ENCODE measurements at places on chromosomes 1 and 21.

DNA sequence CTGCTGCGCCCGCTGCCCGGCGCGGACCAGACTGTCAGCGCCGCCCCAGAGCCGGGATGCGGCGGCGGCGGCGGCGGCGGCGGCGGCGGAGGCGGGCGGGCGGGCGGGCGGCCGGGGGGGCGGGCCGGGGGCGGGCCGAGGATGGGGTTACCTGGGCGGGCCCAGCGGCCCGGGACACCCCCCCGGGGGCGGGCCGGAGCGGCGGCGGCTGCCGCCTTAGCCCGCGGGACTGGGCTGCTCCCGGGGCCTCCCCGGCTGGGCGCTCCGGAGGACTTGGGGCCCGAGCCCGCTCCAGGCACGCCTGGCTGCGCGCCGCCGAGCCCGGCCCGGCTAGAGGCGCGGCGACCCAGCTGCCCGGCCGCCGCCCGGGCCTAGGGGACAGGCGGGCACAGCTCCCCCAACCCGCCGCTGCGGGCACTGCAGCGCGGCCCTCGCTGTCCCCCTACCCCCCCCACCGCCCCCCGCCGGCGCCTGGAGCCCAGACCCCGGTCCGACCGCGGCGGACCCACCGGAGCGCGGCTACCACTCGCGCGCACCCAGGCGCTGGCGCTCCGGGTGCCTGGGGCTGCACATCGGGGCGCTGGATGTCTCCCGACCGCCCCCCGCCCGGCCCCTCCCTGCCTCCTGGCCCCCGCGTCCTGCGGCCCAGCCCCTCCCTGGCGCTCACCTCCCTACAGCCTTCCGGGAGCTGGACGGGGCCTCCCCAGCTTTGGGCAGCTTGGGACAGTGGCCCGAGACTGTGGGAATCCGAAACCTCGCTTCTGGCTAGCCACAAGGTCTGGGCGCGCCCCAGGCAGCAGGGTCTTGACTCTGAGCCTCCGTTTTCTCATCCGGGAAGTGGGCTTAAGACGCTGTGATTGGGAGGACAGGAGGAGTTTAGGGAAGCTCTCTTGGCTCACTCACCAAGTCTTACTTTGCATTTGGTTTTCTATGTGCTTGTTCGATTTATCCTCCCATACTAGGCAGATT, at the start of gene WNT4:
TSS of gene WNT4 (minus strand) at position 33 of the 969 bp plus-strand sequence. CDS start 175 bp downstream, outside the sequence.
- peak; percentile 10 for DNase-seq

DNA sequence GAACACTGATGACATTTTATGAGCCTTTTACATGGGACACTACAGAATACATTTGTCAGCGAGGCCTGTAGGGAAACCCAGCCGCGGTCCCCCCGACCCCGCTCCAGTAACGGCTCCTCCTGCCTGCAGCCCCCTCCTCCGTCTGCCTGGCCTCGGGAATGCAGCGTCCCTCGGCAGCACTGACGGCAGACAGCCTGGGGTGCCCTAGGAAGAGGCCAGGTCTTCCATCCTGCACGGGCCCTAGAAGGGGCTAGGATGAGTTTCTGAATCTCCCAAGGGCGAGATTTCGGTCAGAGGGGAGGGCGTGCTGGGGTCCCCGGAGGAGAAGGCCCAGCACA, 8.4 kb downstream of the SAMD11 start:
- DNase-seq, result no peak

GRCh38 chr1:159821171-159821867, 5.4 kb upstream of the SLAMF8 start:
- no peak for DNase-seq

DNA sequence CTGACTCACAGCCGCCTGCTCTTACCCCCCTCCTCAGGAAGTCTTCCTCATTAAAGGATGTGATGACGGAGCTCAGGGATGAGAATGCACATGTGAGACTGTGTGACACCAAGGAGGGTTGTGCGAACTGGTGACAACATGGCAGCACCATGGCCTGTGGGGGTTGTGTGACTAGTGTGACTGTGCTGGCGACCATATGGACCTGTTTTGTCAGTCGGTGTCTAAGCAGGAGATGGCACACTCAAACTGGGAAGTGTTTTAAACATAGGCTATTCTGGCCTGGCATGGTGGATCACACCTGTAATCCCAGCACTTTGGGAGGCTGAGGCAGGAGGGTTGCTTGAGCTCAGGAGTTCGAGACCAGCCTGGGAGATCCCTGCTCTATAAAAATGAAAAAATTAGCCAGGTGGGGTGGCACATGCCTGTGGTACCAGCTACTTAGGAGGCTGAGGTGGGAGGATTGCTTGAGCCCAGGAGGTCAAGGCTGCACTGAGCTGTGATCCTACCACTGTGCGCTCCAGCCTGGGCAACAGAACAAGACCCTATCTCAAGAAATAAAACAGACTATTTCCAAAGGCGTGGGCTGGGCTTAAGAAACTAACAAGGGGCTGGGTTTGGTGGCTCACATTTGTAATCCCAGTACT, 7.4 kb downstream of the TRNP1 start:
- DNase-seq, result no peak

DNA sequence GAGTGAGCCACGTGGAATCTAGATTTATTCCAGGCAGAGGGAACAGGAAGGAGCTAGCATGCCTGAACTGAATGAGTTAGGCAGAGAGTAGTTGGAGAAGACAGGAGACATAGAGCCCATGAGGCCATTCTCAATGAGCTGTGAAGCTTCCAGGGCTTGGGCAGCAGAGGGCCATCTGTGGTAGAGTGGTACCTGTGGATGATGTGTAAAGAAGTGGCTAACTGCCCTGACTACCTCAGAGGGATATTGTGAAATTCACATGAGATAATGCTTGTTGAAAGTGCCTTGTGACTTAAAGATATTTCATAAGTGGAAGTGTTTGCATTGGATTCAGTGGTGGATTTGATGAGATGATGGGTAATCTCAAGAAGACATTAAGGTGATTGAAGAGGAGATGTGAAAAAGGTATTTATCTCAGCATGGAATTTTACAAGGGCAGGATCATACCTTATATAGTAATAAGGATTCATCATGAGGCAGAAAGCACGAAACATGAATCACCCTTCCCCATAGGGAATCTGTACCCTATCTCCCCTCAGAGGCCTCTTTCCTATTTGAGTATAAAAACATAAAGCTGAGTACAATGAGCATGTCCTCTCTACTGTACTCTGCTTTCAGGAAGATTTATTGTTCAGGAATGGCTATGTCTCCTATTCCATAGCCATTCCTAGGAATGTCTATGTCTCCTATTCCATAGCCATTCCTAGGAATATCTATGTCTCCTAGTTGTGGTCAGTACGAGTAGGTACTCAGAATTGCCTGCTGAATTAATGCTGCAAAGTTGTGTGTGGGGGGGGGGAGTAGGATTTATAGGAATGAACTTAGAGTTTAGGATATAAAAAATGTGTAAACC, 146.8 kb downstream of the PAPPA2 start:
- no peak for DNase-seq

DNA sequence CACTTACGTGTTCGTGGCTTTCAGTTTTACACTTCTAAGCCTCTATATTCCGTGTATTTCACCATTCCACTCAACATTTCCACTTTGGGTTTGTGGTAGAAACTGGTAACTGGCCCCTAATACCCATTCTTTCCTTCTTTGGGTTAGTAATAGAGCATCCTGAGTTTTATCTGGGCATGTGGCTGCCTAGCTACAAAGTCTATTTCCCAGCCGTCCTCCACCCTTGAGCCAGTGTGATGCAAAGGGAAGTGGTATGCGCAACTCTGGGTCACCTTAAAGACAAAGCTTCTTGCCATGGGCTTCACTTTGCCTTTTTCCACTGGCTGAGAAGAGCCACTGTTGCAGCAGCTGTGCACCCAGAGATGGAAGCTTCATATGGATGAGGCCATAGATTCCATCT, 73.9 kb downstream of the LAMC2 start:
- no peak for DNase-seq

DNA sequence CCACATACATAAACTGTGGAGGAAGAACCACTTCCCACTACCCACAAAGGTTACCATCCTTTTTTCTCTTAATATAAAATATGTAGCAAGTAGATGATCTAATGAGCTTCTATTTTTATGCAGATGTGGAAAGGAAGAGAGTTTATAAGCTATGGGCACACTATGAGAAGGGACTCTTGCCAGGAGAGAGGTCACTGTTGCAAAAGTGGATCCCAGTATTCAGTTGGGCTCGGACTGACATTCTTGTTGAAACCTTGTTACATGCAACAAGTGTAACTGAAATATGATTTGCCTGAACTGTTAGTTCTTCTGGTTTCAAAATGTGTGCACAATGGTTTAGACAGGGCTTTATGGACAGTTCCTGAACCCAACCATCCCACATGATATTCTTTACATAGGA, 397.4 kb upstream of the PKN2 start:
- no peak for DNase-seq

- no peak for DNase-seq
Observed at GRCh38 chr1:4755301-4755845, 101.0 kb downstream of the AJAP1 start.

- DNase-seq, result no peak
Observed at GRCh38 chr1:199549421-199549820, 478.1 kb upstream of the NR5A2 start.

GRCh38 chr1:150162582-150162861, 12.8 kb downstream of the PLEKHO1 start:
- no peak for DNase-seq

- DNase-seq, result no peak
Observed at GRCh38 chr1:87106144-87106543, 191.7 kb downstream of the HS2ST1 start.

GRCh38 chr21:16216288-16216962, 486.6 kb downstream of the USP25 start:
- DNase-seq, result no peak

GRCh38 chr1:151047591-151047924, at the start of gene C1orf56:
C1orf56 (plus strand) TSS chr1:151047751; CDS start chr1:151047848, 97 bp downstream.
- DNase-seq, result peak; percentile 55

- DNase-seq, result no peak
Observed at GRCh38 chr1:150178548-150178947, 28.8 kb downstream of the PLEKHO1 start.

GRCh38 chr1:243270097-243270864, 14.4 kb downstream of the SDCCAG8 start:
- no peak for DNase-seq

DNA sequence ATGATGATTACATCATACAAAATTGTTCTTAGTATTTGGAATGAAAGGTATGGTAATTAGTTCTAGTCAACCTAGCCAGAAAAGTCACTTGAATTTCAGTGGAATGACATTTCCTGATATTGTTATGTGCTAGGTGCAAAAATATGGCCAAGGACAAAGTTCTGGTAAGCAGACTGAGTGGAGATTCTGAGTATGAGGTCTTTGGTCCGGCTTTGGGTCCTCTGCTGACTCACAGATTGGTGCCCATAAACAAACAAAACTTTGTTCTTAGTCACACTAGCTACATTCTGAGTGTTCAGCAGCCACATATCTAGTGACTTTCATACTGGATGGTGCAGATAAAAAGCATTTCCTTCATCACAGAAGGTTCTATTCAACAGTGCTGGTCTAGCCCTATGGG, 206.1 kb downstream of the ZNF648 start:
- DNase-seq, result no peak

GRCh38 chr1:156104065-156104810, 10.3 kb upstream of the LMNA start:
- DNase-seq, result peak; percentile 70

- no peak for DNase-seq
Observed at GRCh38 chr1:42952303-42953001, 6.2 kb downstream of the SLC2A1 start.

GRCh38 chr1:164755690-164756089, 196.7 kb downstream of the PBX1 start:
- no peak for DNase-seq

GRCh38 chr21:26096494-26097371, 73.8 kb downstream of the APP start:
- no peak for DNase-seq

DNA sequence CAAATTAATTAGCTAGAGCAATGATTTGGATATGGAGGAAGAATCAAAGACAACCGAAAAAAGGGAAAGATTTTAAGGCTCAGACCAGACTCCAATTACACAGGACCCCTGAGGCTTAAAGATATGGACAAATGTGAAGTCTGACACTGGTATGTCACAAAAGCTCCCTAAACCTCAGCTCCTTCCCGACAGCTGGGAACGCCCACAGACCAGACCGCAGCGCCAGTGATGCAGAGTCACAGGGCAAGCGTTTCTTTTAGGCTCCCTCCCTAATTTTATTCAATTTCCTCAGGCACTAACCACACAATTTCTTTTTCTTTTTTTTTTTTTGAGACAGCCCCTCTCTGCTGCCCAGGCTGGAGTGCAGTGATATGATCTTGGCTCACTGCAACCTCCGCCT, 40.2 kb downstream of the NID1 start:
- DNase-seq, result no peak

DNA sequence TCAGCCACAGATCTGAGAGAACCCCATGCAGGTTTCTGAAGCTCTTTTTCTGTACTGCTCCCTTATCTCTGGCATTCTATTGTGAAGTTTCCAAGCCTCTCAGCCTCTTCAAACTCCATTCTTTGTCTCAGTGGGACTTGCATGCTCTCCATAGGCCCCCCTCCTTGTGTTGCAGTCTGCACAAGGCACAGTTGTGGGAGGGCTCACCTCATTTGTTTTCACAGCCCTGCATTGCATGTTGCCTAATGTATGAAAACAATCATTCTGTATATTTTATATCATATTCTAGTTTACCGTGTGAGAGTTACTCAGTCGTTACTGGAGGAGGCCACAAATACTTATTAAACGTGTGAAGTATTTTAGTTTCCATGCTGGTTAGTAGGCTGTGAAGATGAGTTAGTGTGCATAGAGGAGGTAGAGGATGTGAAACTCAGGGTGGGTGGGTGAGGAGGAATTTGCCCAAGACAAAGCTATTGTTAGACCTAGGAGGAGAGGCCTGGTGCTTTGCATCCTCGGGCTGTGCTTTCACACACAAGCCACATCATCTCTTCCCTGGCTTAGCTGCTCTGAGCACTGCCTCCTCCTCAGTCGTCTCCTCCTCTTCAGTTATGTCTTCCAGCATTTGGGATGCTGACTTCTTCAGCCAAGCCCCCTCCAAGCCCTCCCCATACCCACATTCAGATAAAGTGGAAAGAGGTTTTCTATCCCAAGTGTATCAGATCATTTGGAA, 7.8 kb upstream of the CHI3L2 start:
- no peak for DNase-seq

- DNase-seq, result no peak
Observed at GRCh38 chr1:18951818-18952391, 4.6 kb downstream of the IFFO2 start.

GRCh38 chr1:219909476-219909875, 18.9 kb downstream of the SLC30A10 start:
- DNase-seq, result no peak

- no peak for DNase-seq
Observed at GRCh38 chr1:218468711-218469110, 123.6 kb downstream of the TGFB2 start.

- no peak for DNase-seq
Observed at GRCh38 chr1:230083746-230084407, 16.8 kb downstream of the GALNT2 start.

DNA sequence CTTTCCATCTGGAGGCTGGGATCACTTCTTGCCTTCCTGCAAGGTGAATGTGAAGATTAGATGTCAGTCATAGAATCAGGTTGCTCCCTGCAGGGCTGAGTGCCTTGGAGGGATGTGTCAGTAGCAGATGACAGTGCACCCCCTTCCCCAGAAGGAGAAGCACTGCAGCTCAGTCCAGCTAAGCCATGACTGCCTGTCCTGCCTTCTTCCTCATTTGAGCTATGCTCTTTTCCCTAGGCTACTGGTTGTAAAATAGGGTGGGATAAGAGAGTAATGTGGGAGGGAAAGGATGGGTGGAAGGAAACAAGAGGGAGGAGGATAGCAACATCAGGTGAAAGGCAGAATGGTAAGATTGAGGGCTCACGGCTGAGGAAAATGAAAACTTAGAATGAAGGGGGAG, 11.1 kb upstream of the FABP3 start:
- no peak for DNase-seq

- no peak for DNase-seq
Observed at GRCh38 chr1:213474054-213474453, 423.0 kb downstream of the RPS6KC1 start.

GRCh38 chr1:48718116-48718630, 58.5 kb downstream of the BEND5 start:
- DNase-seq, result no peak
